Activated naive CD4-positive, alpha-beta T cell treated with anti-CD3 and anti-CD28 coated beads, Interleukin-2, amount 10 ng/mL, durations not matched to agents 5 hours and 36 hours (primary cell): ENCODE measurements at places on chromosomes 4 and X. TPM values are rescaled to one million over a fixed set of nuclear protein-coding genes. Genes with fewer than 3 reads are reported as not detected.

The IL2 gene
- 0.60 TPM for total RNA-seq

The TSPAN7 gene
- total RNA-seq, result not detected

The ADGRL3 gene
- not detected for total RNA-seq

The NRK gene
- not detected for total RNA-seq

The SLC26A1 gene
- 0.18 TPM for total RNA-seq

The PDZD4 gene
- 1.1 TPM for total RNA-seq

The TLR2 gene
- total RNA-seq, result 7.3 TPM

The GC gene
- total RNA-seq, result not detected

The SPANXN4 gene
- total RNA-seq, result not detected
